ENCODE measurements at places on chromosomes 1 and 21.

- DNase-seq, result no peak
Observed at GRCh38 chr1:189434461-189434860, 1043.2 kb downstream of the BRINP3 start.

DNA sequence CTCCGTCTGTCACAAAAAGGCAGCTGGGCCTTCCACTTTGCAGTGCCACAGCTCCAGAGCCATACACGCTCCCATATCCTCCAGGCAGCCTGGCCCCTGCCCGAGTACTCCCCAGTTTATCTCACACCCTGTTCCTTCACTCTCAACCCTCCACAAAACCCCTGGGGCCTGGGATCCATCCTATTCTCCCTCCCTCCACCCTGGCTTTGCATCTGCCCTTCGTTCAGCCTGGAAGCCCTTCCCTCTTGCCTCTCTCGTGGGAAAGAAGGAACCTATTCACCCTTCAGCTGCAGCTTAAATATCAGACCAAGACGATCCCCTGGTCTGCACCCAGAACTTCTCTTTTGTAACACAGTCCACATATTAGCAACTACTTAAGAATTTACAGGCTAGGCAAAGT, 56.7 kb downstream of the CAMK2N1 start:
- DNase-seq, result no peak

- DNase-seq, result no peak
Observed at GRCh38 chr1:113266788-113267187, 123.5 kb upstream of the MAGI3 start.

DNA sequence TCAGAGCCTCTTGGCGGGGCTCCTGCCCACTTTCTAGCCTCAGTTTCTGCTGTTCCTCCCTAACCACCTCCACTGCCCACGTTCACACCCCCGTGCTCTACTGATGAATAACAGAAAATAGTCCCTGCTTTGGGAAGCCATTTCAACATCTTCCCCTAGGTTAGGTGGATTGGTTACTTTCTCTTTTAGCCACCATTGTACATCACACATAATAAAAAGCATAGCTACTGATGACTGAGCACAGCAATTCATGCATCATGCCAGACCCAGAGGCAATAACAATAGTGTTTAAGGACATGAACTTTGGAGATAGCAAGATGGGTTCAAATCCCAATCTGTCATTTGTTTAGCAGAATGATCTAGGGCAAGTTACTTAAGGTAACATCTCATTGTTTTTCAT, 74.6 kb downstream of the COLGALT2 start:
- no peak for DNase-seq

GRCh38 chr21:17388226-17388625, 124.6 kb upstream of the CXADR start:
- DNase-seq, result no peak

- peak; percentile 15 for DNase-seq
Observed at GRCh38 chr1:205500240-205501233, 3.9 kb upstream of the CDK18 start.

GRCh38 chr1:234999513-234999940, 129.1 kb downstream of the TOMM20 start:
- no peak for DNase-seq

DNA sequence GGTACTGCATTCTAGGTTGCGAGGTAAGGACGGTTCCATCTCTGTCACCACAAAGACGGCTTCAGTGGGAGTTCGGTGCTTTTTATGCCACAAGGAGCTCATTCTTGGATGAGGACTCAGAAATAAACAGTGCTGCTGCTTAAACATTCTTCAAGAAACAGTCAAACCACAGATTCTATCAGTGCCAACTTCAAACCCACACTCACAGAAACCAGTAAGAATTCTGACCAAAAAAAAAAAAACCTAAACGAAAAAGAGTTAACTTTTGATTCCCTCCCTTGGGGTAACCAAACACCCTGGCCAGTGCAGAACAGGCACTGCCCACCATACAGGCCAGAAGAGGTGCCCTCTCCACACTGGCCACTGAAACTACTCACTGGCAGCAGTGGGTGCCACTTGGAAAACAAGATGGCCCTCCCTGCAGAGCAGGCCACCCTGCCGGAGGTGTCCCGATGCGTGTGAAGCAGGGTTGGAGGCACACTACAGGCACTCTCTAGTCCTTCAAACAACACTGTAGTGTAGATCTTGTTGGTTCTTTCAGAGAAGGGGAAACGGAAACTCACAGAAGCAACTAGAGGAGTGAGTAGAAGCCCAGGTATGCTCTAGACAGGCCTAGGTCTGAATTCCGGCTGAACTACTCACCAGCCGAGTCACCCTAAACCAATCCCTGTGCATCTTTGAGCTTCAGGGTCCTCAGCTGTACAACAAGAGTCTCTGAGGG, 87.3 kb upstream of the TLR5 start:
- DNase-seq, result peak; percentile 88
